Mucosa of descending colon (tissue), 3 donors: ENCODE measurements at places on chromosomes 12 and 14.

GRCh38 chr12:28620281-28620680, 430.0 kb downstream of the CCDC91 start:
- DNase-seq: no peak

- no peak for DNase-seq
Measured at GRCh38 chr12:110370732-110371231, 32.7 kb downstream of the ANAPC7 start.

DNA sequence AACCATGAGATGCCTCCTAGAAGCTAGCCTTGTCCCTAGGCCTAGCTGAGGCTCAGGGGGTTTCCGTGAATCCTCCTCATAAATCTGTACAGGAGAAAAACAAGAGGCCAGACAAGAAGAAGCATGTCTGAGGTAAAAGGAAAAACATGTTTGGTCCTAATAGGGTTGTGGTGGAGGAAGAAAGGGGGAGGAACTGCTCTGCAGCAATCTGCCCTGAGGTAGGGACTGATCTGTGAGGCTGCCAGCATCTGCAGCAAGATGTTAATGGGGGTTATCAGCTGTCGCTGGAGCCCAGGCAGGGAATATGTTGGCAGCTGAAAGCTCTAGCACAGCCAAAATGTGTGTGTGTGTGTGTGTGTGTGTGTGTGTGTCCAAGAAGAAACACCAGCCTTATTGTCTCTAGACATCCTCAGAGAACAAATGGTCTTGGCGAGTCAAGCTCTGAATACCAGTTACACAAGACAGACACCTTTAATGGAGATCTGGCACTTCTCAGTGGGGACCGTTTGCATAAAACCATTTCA, 218.5 kb downstream of the NUAK1 start:
- no peak for DNase-seq

DNA sequence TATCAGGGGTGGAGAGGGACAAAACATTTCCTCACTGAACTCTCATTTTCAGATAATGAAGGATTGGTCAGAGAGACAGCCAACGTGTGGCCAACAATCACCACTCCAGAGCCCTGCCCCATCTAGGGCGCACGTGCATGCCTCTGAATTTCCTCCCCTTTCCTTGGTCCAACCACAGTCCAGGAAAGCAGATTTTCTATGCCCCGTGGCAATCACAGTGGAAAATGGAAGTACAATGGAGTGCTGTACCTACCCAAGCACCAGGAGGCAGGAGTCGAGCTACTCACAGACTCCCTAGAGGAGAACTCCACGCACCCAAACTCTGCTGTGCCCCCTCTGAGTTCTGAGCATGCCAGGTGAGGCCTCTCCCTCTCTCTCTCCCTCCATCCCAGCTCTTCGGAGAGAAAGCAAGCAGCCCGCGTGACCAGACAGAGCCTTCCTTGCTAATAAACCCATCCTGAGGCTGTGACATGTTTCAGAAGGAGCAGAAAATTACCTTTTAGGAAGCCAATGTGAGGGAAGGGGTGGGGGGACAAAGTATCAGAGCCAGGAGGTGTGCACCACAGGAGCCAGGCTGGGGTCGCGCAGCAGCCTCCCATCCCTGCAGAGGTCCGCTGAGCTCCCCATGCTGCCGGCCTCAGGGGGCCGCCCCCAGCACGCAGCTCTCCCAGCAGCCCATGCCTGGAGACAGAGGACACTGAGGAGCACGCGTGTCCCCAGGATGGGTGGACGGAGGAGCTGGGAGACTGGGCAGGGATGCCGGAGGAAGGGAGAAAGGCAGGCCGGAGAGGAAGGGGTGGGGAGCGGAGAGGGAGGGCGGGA, 73.4 kb downstream of the PITPNM2 start:
- no peak for DNase-seq

- no peak for DNase-seq
Measured at GRCh38 chr14:99729991-99730875, 46.1 kb downstream of the CYP46A1 start.

GRCh38 chr14:31510222-31510621, 22.4 kb upstream of the GPR33 start:
- no peak for DNase-seq

DNA sequence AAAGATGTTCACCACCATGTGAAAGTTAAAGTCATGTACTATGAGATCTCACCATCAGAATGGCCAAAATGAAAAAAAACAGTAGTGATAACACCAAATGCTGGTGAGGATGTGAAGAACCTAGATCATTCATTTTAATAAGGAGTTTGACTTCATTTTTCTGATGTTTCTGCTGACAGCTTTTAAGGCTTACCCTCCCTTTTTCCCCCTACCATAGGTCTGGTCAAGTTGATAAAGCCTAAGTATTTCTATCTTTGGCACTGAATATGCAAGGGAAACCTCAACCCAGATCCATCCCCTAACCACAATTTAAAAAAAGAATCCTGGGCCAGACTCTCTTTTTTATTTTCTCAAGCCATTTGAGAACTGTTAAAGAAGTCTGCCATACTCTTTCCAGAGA, 689.6 kb upstream of the FOXG1 start:
- no peak for DNase-seq

DNA sequence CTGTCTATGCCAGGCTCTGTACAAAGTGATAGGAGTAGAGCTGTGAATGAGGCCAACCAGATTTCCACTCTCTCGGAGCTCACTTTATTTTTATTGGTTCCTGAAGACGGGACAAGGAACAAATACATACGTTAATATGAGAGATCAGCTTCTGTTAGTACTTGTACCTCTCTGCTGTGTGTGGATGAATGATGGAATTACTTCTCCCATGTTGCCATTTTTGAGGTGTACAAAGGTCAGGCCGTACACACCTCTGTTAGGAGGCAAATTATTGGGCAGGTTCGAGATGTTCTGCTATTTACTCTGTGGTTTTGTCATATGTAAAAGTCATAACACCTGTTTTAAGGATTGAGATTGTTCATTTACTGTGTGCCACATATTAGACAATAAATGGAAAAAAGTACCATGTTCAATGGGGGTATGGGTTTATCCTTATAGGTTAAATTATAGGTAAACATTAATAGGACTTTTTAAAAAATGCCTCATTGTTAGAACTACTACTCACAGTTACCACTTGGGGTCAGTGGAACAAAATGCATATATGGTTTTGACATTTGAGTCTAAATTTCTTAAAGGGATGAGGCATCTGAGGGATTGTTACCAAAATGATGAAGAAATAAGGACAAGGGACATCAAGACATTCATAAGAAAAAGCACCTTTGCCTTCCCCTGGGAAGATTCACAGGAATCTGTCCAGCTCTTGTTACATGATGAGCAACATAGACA, 26.9 kb downstream of the WBP11 start:
- DNase-seq: no peak

GRCh38 chr12:124660851-124661250, 93.4 kb upstream of the NCOR2 start:
- no peak for DNase-seq
